ENCODE measurements at places on chromosomes 1 and 21.
A peak's percentile ranks its signal among the peaks of the same experiment; 100 is the strongest.

GRCh38 chr21:42864815-42865775, 14.2 kb downstream of the WDR4 start:
- peak; percentile 57 for DNase-seq

DNA sequence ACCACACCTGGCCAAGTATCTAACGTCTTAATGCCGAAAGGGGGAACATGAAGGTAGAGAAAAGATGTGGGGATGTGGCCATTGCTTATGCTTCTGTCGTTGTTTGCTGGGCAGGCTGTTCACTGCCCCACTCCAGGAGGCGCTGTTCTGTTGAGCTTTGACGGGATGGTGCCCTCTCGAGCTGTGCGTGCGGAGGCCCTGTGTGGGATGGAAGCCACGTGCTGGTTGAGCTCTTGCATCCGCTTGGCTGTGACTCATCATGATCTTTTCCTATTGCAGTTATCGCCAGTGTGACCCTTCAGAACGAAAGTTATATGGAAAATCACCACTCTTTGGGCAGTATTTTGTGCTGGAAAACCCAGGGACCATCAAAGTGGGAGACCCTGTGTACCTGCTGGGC, 26.3 kb downstream of the MTARC1 start:
- no peak for DNase-seq

DNA sequence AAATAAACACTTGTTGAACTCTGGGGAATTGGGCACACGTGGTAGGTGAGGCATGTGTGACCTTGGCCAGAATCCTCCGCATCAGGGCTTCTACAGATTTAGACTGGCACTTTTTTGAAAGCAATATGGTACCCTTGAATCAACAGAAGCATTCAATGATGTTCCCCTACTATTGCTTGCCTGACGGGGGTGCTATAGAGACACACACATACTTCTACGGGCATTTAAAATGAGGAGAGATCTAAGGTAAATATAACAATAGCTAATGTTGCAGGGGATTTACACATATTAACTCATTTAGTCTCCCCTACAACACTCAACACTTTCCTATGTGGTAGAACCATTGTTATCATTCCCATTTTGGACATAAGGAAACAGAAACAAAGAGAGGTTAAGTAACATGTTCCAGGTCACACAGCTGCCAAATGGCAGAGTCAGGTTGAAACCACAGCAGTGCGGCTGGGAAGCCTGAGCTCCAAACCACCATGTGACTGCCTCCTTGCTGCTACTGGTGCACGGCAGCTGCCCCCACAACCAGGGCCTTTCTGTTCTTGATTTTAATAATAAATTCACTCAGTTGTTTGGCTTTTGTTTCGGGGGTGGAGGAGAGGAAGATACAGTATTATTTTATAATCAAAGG, 147.4 kb downstream of the ZNF281 start:
- no peak for DNase-seq

- no peak for DNase-seq
Measured at GRCh38 chr1:116470671-116471070, 97.6 kb downstream of the ATP1A1 start.

GRCh38 chr1:225426395-225427234, 1.2 kb downstream of the LBR start:
- peak; percentile 74 for DNase-seq

DNA sequence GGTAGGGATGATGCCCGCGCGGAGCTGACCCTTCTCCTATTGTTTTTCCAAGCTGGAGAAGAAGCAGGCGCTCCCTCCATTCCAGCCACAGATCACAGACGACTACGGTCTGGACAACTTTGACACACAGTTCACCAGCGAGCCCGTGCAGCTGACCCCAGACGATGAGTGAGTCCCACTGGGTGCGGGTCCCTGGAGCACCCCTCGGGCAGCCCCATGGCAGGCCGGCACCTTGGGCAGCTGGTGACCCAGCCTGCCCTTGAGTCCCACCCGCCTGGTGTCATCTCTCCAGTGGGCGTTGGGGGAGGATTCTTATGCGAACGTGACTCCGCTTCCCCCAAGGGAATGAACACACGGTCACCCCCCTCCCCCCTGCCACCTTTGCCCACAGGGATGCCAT, 10.0 kb downstream of the FAAP20 start:
- DNase-seq, result no peak

All from kidney (tissue), 22 donors.